ENCODE measurements at places on chromosomes 6 and 20.

- no peak for DNase-seq
These were observed 67.5 kb upstream of the QKI start for GRCh38 chr6:163347021-163347446.

GRCh38 chr20:25274891-25275812 is 27.3 kb downstream of the PYGB start:
- DNase-seq: no peak

DNA sequence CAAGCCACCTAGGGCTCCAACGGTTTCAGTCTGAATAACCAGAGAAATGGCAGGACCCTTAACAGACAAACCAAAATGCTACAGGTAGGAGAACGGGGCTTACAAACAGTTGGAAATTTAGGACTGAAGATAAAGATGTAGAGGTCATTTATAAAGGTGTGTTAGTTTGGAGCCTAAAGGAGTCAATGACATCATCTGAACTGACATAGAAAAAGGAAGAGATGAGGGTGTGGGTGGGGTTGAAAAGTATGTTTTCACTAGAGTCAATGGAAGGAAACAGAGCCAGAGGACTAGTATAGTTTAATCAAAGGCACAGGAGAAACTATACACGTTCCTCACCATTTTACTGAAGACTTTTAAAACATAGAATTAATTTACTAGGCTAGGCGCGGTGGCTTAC is 71.0 kb upstream of the FOXO3 start:
- no peak for DNase-seq

DNA sequence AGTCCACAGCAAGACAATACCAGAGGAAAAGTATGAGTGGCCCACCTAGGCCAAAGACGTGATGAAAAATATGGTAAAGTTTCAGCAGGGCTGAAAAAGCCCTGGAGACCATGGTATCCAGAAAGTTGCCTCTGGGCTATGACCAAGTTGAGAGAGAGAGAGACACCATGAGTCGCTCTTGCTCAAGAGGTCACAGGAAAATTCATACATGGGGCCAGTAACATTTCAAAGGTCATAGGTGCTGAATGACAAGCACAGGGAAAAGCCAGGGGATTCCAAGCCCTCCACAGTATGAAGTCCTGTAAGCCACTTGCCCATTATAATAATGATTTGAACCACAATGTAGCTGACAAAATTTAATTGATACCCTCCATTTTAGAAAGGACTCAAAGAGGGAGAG is 657.7 kb upstream of the CITED2 start:
- no peak for DNase-seq

- no peak for DNase-seq
These were observed 16.9 kb downstream of the ILRUN start for GRCh38 chr6:34679552-34680253.

- no peak for DNase-seq
These were observed 2.4 kb downstream of the ABT1 start for GRCh38 chr6:26599134-26599533.

All from activated T-helper 9 cell treated with anti-CD3 and anti-CD28 coated beads, Interleukin-2, amount 50 U/mL, for 16 hours (primary cell).